Thoracic aorta (tissue), 2 donors: ENCODE measurements at places on chromosomes 12 and 14. TPM values are rescaled to one million over a fixed set of nuclear protein-coding genes. Genes with fewer than 3 reads are reported as not detected.

The CFAP73 gene
- not detected for total RNA-seq

DNA sequence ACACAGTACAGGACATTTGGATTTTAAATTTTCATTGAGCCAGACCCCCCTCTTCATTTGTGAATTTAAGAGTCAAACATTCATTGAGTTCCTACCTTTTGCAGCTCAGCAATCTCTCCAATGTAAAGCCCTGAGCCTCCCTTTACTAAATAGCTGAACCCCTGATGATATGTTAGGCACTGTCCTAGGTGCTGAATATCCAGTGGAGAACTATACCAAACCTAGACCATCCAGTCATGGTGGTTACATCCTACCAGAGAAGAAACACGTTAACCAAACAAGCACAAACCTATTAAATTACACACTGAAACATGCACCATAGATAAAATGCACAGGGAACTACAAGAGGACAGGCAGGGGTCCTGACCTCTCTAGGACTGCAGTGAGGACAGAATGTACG, 1585.3 kb upstream of the TMEM132C start:
- no peak overlapping the region for H3K27ac ChIP-seq
- no peak overlapping the region for H3K4me3 ChIP-seq
- H3K27me3 ChIP-seq = no peaks in the 10 kb centered on the region

GRCh38 chr14:61174441-61174891, 106.7 kb downstream of the TMEM30B start:
- H3K4me3 ChIP-seq = no peak overlapping the region
- no peaks in the 10 kb centered on the region for H3K27me3 ChIP-seq
- DNase-seq = no peak
- H3K4me1 ChIP-seq = peaks cover 25% of the 10 kb centered on the region
- H3K27ac ChIP-seq = no peak overlapping the region

DNA sequence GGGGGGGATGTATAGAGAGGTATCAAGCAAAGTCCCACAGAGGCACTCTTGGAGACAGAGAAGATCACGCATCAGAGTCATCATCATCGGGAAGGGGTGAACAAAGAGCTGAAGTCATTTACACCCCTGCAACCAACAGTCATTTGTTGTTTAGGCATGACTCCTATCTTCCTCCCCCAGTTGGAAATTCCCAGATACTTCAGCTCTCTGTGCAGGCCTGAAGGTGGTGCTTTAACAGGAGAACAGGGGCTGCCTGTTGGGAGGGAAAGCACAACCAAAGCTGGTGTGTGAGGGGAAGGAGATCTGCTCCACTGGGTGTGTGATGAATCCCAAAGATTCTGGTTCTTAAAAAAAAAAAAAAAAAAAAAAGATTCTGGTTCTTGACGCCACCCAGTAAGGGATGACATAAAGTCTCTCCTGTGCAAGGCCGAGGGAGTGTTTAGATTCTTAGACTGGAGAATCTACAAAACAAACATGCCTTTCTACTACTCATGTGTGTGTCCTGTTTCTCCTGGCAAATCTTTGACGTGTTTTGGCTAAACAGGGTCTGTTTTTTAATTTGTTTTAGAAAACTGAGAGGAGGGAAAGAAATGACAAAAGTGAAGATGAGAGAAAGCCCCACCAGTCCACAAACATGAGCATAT, 121.0 kb upstream of the ARHGAP5 start:
- no peaks in the 10 kb centered on the region for H3K27me3 ChIP-seq
- no peak for DNase-seq
- no peak overlapping the region for H3K27ac ChIP-seq
- no peak overlapping the region for H3K4me3 ChIP-seq
- H3K36me3 ChIP-seq = no peaks in the 10 kb centered on the region

DNA sequence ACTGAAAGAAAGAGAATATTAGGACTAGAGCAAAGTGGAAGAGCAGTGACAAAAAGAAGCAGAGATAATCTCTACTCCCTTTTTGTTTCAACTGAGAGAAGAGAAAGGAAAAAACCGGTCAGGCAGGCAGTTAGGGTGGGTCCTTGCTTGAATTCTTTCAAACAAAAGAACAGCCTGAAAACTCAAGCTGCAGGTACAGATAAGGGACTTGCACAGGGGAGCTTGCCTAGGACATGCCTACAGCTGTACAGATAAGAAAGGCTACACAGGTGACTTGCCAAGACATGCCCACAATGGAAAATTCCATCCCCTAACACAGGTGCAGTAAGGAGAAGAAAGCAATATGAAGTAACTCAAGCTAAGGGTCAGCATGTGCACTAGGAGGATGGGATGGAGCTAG, 532.2 kb upstream of the MIS18BP1 start:
- no peak overlapping the region for H3K27ac ChIP-seq
- no peaks in the 10 kb centered on the region for H3K36me3 ChIP-seq

The NRIP2 gene
- total RNA-seq = 8.1 TPM

The CD69 gene
- total RNA-seq = 5.8 TPM

DNA sequence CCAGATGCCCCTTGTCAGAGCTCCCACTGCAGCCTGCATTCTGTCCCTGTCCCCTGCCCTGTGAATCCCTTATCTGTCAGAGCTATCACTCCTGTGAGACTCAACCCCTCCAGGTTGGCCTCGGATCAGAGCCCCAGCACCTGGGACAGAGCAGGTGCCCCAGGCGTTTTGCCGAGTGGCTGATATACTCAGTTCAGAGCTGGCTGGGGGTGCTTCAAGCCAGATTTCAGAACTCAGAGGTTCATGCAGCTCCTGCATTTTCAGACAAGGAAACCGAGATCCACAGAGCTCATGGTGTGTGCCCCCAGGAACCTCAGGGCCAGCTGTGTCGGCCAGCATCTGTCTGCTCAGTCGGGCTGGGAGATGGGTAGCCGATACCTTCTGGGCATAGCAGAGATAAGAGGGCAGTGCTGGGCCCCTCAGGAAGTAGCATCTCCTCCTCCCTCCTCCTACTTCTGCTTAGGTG, 228.0 kb upstream of the RTL1 start:
- H3K4me1 ChIP-seq = no peaks in the 10 kb centered on the region
- no peak for DNase-seq
- H3K36me3 ChIP-seq = no peaks in the 10 kb centered on the region
- H3K27me3 ChIP-seq = no peaks in the 10 kb centered on the region

- peaks cover 41% of the 10 kb centered on the region for H3K4me1 ChIP-seq
- H3K4me3 ChIP-seq = no peak overlapping the region
- no peak for DNase-seq
- H3K27ac ChIP-seq = no peak overlapping the region
- H3K36me3 ChIP-seq = no peaks in the 10 kb centered on the region
These were observed 3.8 kb downstream of the GPD1 start for GRCh38 chr12:50107416-50108268.

DNA sequence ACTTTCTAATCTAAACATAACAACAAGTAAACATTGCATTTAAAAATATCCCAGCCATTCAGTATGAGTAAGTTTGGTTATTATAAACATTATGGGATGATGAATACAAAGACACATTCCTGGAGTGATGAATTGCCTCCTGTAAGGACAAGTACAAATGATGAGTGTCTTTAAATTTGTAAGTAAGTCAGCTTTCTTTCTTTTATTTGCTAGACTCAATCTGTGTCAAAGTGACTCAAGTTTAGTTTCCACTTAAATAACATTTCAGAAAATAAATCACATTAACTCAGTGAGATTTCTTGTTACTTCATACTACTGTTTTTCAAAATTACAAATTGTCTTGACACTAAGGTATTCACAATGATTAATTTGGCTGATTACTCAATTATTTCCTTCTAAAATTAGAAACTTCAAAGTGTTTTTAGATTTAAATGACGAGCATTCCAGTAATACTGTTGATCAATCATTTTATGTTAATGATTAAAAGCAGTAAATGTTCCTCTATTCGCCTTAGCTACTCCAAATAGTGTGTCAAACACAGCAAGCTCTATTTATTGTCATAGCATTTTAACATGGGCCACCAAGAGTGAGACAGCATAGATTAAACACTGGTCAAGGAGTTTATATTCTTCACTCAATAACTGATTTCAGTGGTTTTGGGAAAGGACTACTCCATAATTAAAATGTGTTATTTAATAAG, 658.0 kb upstream of the MDGA2 start:
- no peak overlapping the region for H3K27ac ChIP-seq
- no peaks in the 10 kb centered on the region for H3K27me3 ChIP-seq
- no peak for DNase-seq
- no peaks in the 10 kb centered on the region for H3K4me1 ChIP-seq
- no peaks in the 10 kb centered on the region for H3K36me3 ChIP-seq
- H3K4me3 ChIP-seq = no peak overlapping the region

- no peak for DNase-seq
- H3K36me3 ChIP-seq = no peaks in the 10 kb centered on the region
- no peaks in the 10 kb centered on the region for H3K27me3 ChIP-seq
- H3K4me1 ChIP-seq = no peaks in the 10 kb centered on the region
- no peak overlapping the region for H3K27ac ChIP-seq
These were observed 5.3 kb downstream of the HSD17B6 start for GRCh38 chr12:56768424-56768823.

- no peak for DNase-seq
- H3K4me3 ChIP-seq = no peak overlapping the region
- H3K36me3 ChIP-seq = no peaks in the 10 kb centered on the region
- peaks cover 63% of the 10 kb centered on the region for H3K4me1 ChIP-seq
- H3K27me3 ChIP-seq = no peaks in the 10 kb centered on the region
- H3K27ac ChIP-seq = peak overlapping the region; percentile 79
These were observed 223.0 kb downstream of the PTPRO start for GRCh38 chr12:15545334-15545733.

The SPX gene
- 0.81 TPM for total RNA-seq

DNA sequence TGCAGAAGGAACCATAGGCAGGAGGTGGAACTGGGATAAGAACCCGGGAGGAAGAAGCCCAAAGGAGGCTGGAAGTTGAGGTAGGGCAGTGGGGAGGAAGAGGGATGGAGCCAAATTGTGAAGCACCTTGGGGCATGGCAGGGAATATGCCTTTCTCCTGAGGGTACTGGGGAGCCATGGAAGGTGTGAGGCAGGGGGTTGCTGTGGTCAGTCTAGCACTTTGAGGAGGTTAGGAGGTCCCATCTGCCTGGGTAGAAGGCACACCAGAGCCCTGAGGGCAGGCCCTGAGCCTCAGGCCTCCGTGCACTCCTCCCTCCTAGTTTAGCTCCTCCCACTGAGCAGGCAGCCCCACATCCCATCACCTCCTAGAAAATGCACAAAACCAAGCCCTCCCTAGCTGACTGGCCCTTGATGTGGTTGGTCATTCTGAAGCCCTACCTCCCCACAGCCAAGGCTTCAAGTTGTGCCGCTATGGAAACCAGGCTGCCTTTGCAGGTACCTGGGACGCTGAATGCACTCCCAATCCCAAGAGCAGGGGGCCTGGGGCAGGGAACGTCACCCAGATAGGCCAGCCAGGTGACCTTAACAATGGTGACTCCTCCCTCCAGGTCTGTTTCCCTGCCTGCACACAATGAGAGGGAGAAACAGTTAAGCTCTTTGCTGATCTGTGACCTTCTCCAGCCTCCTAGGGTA, 15.1 kb downstream of the PHETA1 start:
- H3K4me3 ChIP-seq = no peak overlapping the region
- H3K36me3 ChIP-seq = no peaks in the 10 kb centered on the region
- H3K4me1 ChIP-seq = no peaks in the 10 kb centered on the region
- no peak overlapping the region for H3K27ac ChIP-seq

DNA sequence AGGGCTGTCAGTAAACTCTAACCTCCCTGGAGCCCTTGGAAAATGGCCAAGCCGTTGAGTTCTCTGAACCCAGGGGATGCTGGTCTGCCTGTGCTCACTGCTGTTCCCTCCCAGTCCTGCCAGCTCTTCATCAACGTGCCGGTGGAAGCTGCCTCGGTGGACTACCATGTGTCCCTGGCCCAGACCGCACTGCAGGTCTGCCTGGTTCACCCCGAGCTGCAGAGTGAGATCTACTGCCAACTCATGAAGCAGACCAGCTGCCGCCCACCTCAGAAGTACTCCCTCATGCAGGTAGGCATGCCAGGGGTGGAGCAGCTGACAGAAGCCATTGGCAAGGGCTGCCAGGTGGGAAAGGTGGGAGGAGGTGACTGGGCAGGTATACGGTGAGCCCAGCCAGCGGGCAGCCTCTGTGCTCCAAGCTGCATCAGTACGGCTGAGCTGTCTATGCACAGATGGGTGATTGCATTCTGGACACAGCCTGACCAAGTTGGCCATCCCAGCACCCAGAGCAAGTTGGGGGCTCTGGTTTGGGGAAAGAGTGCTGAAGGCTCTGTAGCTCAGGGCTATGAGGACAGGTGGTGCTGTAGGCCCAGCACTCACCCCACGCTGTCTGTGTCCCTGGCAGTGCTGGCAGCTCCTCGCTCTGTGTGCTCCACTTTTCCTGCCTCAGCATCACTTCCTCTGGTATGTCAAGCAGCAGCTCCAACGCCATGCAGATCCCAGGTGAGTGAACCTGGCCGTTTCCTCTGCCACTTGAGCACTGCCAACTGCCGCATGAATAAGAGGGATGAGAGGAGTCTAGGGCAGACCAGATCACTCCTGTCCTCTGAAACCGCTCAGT, 21.9 kb downstream of the PIGH start:
- H3K36me3 ChIP-seq = peaks cover 5% of the 10 kb centered on the region
- no peak for DNase-seq
- no peak overlapping the region for H3K27ac ChIP-seq
- H3K27me3 ChIP-seq = no peaks in the 10 kb centered on the region
- H3K4me1 ChIP-seq = no peaks in the 10 kb centered on the region

GRCh38 chr14:104678346-104678745, 11.1 kb upstream of the INF2 start:
- no peak for DNase-seq
- H3K27me3 ChIP-seq = no peaks in the 10 kb centered on the region
- H3K36me3 ChIP-seq = no peaks in the 10 kb centered on the region
- H3K4me3 ChIP-seq = peak overlapping the region; percentile 79
- peaks cover 59% of the 10 kb centered on the region for H3K4me1 ChIP-seq
- H3K27ac ChIP-seq = peak overlapping the region; percentile 82

DNA sequence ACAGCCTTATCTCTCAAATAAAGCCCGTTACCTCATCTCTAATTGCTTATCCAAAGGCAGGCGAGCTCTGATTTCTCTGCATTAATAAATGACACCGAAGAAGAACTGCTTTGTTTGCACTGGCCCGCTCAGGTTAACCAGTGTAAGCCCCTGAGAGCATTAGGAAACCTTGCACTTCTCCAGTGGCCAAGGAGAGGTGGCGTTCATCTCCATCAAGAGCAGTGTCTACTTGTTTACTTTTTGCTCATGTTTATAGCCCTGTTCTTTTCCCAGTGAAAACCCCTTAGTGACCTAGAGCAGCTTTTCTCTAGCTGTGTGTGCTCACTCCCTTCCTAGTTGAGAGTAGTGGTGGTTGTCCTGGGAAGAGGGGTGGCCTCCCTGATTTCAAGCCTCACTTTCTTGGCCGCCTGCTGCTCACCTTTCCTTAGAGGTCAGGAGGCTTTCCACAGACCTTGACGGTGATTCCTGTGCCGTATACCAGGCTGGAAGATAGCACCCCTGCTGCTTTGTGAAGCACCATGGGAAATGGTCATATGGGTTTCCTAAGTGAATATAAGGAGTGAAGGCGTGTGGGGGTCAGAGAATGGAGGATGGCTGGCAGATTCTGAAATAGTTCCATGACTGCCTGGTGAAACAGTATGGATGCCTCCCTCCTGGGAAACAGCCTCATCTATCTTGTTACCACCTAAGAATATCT, 16.6 kb downstream of the FBXW8 start:
- no peak overlapping the region for H3K27ac ChIP-seq
- H3K36me3 ChIP-seq = peaks cover 16% of the 10 kb centered on the region
- peaks cover 27% of the 10 kb centered on the region for H3K4me1 ChIP-seq
- H3K27me3 ChIP-seq = no peaks in the 10 kb centered on the region
- no peak overlapping the region for H3K4me3 ChIP-seq
- DNase-seq = no peak

The LALBA gene
- not detected for total RNA-seq

- H3K27me3 ChIP-seq = no peaks in the 10 kb centered on the region
- H3K4me1 ChIP-seq = no peaks in the 10 kb centered on the region
- H3K4me3 ChIP-seq = no peak overlapping the region
- no peaks in the 10 kb centered on the region for H3K36me3 ChIP-seq
- no peak for DNase-seq
These were observed 66.8 kb downstream of the MOK start for GRCh38 chr14:102238131-102238530.
